ENCODE measurements at places on chromosomes 11 and 22.

DNA sequence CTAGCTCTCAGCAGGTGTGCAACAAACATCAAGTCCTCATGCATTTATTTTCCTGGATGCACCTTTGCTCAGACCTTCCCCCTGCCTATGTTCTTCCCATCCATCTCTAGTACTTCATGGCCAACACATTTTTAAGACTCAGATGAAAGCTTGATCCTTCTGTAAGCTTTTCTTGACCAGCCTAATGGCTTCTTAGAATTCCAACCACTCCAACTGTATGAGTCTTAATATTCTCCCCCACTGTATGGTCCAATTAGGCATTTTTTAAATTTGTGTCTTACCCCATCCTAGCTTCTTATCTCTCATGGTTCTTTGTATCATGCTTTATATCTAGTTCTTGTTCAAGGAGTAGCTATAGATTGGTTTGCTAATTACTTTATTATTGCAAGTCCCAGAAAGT lies 44.8 kb downstream of the TENM4 start:
- DNase-seq: no peak

- no peak for DNase-seq
These were observed 44.3 kb upstream of the CLPB start for GRCh38 chr11:72478669-72479068.

- no peak for DNase-seq
These were observed 288.4 kb upstream of the CCDC90B start for GRCh38 chr11:83574519-83574918.

GRCh38 chr11:29319210-29319609 lies 697.6 kb downstream of the KCNA4 start:
- no peak for DNase-seq

GRCh38 chr22:44889255-44889878 lies 120.4 kb downstream of the PHF21B start:
- no peak for DNase-seq

DNA sequence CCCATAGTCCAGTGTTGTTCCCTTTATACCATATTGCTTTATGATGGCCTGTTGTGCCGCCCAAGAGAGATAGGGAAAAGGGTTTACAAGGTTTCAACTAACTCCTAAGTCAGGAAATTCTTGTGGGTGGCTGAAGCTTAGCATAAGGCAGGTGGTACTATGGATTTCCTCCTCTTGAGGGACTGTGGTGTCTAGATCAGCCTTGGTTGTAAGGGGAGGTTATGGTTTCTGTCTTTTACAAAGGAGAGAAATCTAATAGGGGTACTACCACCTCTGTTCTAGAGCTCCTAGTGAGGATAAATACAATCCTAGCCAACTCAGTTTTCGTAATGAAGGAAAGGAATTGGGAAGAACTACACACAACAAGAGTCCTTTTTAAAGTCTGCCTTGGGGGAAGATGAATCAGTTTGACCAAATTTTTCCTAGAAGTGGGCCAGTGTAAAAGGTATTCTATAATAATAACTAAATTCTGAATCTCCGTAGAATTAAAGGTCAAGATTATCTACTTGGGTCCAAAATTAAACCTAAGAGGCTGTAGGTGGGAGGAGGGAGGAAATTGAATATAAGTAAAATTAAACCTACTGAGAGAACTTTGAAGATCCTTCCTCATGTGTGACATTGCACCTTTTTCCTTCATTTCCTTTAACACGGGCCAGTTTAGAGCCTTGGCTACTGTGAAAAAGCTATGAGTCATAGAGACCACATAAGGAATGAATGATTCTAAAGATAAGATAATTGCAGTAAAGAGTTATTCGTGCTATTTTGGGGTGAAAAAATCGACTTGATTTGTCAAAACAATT lies 17.2 kb downstream of the DLAT start:
- DNase-seq: peak; percentile 17

DNA sequence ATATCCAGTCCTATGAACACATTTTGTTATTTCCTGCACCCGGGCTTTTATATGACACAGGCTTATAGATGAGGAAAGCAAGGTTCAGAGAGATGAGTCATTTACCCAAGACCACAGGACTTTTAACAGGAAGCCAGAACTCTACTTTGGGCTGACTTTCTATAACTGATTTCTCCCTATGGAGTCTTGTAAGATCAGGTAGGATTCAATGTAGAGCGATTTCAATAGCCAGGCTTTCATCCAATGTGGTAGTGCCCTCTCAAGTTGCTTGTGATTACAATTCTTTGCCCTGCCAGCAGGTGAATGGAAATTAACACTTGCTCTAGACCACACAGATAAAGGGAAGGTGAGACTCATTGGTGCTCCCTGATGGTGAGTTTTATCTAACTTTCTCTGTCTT lies 378.3 kb downstream of the INSC start:
- peak; percentile 63 for DNase-seq

DNA sequence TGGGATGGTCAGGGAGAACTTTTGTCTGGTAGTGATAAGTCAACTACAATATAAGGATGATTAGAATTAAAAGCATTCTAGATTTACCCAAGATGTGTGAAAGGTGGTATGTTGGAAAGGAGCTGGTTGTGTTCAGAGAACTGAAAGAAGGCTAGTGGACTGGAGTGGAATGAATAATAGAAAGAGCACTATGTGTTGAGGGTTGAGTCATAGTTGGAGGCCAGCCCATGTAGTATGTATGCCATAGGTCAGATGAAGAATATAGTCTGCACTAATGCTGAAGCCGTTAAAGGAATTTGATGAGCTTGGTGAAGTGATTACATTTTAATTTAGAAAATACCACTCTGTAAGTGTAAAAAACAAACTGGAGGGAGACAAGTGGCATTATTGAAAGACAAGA lies 514.1 kb downstream of the CNTN5 start:
- DNase-seq: no peak

DNA sequence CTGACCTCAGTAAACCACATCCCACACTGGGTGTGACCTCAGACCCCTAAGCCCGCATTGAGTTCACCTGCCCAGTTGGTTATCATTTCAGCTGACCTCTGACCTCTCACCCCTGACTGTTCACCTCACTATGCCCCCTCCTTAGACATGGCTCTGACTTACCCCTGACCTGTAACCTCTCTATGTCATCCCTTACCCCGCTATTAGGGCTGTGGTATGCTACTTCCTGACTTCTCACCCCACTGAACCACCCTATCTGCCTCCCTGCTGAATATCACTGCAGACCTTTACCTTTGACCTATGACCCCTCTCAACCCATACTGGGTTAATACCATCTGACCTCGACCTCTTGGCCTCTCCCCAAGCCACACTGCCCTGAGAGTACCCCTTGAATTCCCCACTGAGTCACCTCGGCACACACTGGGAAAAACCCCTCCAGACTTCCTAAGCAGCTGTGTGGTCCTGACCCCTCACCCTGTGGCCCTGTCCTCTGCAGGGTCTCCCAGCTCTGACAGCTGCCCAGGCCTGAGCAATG lies 8.3 kb downstream of the PLCB3 start:
- no peak for DNase-seq

- peak; percentile 82 for DNase-seq
These were observed 29.4 kb upstream of the TTC36 start for GRCh38 chr11:118497831-118498230.

- no peak for DNase-seq
These were observed 7.3 kb downstream of the TRIM34 start for GRCh38 chr11:5631969-5632635.

- no peak for DNase-seq
These were observed 785 bp downstream of the IGSF9B start for GRCh38 chr11:133955945-133956421.
